ENCODE measurements at places on chromosomes 1 and 21.

DNA sequence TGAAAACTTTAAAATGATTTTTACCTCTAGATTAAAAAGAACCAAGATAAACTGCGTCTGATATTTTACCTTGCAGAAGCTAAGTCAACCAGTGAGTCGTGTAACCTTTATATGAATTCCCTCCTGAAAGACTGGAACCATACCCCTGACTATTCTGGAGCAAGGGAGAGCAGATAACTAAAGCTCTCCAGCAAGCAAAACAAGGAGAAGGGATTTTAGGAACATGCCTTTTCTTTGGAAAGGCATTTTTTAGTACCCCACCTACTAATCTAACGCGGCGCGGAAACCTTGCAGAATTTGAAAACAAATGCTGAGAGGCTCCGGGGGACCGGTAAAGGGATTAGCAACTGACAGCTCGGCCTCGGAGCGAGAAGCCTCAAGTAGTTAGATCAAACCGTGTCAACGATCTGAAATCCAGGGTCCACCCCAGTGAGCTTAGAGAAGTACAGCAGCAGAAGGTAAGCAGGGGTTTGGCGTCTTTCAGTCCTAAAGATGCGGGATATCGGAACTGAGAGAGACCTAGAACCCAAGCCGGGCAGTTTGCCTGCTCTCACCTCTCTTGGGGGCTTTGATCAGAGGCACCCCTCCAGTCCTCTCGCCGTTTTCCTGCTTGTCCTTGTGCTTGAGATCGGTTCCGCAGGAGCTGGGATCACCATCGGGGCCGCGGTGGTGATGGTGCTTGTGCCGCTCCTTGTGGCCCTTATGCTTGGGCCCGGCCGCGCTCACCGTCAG is 954 bp downstream of the RSBN1 start:
- DNase-seq = no peak

GRCh38 chr1:160432371-160432786 is 32.0 kb downstream of the VANGL2 start:
- DNase-seq = no peak

DNA sequence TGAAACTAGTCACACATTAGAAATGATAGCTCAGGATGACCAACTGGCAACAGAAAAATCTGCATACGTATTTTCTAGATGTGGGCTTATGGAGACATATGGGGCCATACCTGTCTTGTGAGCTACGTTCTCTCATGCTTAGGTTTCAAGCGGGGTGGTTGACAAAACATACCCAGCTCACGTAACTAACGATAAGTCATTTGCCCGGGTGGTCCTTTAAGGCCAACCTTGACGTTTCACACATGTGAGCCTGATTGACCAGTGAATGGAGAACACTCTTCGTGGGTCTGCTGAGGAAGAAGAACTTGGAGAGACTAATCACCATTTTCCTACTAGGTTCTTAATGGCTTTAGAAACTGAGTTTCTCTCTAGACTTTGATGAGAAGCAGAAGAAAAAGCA is 13.5 kb upstream of the RCSD1 start:
- DNase-seq = no peak

GRCh38 chr1:232046451-232047306 is 420.1 kb downstream of the DISC1 start:
- DNase-seq = no peak

DNA sequence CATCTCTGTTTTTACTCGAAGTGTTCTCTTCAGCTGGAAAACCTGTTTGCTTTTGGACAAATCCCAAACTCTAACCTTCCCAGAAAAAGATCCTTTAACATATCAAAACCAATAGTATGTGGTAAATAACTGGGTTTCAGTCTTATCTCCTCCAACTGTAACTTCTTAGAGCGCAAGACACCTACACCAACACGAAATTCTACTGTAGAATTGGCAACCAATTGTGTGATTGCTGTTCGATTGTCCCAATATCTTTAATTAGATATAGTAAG is 5.8 kb upstream of the MPZL1 start:
- no peak for DNase-seq

DNA sequence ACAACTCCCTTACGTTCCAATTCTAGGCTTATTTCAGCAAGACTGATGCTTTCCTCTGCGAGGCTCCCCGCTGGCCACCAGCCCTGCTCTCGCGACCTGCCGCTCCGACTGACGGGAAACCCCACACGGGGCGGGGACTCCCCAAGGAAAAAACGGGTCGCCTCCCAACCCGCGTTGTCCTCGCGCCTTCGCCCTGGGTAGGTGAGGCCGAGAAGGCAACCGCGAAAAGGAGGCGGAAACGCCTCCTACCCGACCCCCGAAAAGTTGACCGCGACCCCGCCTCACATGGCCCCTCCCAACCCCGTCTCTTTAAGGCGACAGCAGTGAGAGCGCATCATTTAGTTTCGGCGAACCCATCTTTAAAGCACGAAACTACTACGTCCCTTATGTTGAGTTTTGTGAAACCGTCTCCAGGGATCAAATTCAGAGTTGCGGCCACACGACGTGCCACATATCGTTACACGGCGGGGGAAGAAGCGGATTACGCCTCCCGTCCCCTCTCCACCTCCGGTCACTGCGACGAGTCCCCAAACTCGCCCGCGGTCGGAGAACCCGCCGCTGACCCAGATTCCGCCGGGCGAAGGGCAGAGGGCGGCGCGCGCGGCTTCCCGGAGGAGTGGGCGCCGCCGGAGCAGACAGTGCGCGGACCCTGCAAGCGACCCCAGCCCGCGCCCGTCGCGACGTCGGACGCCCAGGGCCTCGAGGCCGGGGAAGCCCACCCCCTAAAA is 1.2 kb downstream of the ANP32E start:
- DNase-seq = peak; percentile 86

- no peak for DNase-seq
Measured at GRCh38 chr1:201026836-201027235, 3.3 kb upstream of the KIF21B start.

DNA sequence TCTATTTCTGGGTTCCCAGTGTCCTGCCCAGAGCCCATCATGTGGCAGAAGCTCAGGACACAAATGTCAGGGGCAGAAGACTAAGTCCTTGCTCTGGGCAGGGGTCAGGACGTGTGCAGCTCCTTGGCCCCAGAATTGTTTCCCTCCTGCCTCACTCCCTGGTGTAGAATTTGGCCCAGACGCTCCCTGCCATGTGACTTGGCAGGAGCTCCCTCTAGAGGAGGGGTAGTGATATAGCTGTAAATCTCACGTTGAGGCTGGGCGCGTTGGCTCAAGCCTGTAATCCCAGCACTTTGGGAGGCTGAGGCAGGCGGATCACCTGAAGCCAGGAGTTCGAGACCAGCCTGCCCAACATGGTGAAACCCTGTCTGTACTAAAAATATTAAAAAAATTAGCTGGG is 91.2 kb downstream of the UBIAD1 start:
- DNase-seq = no peak

GRCh38 chr1:170562646-170563338 is 30.8 kb downstream of the GORAB start:
- DNase-seq = no peak

DNA sequence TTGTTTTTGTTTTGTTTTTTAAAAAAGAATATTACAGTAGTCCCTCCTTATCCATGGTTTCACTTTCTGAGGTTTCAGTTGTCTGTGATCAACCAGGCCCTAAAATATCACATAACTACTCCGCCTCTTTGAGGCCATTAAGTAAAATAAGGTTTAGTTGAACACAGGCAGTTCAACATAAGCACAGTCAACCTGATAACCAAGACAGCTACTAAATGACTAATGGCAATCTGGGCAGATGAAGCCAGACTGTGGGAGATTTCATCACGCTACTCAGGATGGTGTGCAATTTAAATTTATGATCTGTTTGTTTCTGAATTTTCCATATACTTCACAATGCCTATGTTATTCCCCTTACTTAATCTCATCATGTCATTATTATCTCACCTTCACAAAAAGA is 30.1 kb downstream of the LDLRAD1 start:
- DNase-seq = no peak

DNA sequence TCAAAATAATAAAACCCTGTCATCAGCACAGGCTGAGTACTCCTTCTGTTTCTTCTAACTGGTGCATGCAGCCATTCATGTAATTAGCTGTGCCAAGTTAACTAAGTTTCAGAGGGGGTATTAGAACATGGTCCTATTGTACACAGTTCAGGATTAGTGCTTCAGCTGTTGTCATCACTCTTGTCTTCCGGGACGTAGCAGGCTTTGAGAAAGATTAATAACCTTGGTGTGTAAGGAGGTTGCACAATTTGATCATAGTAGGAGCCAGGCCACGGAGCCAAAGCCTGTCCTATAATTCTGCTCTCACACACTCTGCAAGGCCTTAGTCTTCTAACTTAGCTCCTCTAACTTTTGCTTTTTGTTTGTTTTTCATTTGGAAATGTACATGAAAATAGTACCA is 44.7 kb downstream of the PTGFRN start:
- no peak for DNase-seq
